ENCODE measurements at places on chromosomes 5 and 9.

GRCh38 chr9:98481676-98482075 lies 226.2 kb upstream of the TBC1D2 start:
- no peak for DNase-seq

GRCh38 chr9:14136047-14136635 lies 177.8 kb downstream of the NFIB start:
- no peak for DNase-seq

- DNase-seq, result no peak
These were observed 317.7 kb downstream of the LRRC70 start for GRCh38 chr5:62896121-62896893.

GRCh38 chr5:141814064-141814964 lies 63.9 kb downstream of the PCDH1 start:
- DNase-seq, result no peak

GRCh38 chr5:179879690-179880010 lies 21.0 kb upstream of the MRNIP start:
- DNase-seq, result no peak

DNA sequence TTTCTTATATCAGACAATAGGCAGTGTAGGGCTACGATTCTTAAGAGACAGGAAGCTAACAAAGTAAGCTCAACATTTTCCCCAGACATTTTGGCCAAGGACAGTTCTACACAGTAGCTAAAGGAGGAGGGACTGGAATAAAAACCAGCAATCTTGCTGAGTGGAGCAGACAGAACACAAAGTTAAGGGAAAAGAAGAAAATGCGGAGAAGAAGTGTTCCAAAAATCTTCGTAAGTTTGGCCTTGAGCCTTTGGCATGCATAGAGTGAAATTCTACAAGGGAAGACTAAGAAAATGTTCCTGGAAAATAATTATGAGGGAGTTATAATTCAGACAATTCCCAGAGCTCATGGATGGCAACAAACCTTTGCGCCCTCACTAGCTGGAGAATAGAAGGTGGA lies 748.0 kb upstream of the CTNND2 start:
- DNase-seq, result no peak

DNA sequence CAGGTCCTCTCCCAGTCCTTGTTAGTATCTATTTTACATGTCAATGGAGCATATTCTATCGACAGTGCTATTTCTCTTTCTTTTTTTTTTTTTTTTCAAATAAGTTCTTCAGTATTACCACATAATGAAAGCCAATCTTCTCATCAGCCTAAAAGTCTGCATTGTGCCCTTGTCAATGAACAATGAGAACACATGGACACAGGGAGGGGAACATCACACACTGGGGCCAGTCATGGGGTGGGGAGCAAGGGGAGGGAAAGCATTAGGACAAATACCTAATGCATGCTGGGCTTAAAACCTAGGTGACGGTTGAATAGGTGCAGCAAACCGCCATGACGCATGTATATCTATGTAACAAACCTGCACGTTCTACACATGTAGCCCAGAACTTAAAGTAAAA lies 47.7 kb upstream of the TEX48 start:
- DNase-seq, result no peak

DNA sequence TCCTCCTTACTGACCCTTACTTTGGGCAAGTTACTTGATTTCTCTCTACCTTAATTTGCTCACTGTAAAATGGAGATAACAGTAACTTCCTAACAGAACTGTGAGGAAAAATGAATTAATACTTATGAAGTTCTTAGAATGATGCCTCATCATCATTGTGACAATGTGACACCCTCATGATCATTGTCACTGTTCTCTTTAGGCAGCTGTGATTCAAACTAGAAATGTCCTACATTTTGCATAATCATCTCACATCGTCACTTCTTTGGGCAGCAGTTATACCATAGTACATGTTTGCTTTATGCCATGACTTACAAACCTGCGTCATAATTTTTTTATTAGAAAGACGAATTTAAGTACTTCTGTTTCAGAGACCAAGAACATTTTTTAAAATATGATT lies 9.7 kb downstream of the SLC30A5 start:
- no peak for DNase-seq

Data from cortex of kidney (tissue), 1 donor.